ENCODE measurements at places on chromosomes 4 and X. TPM values are rescaled to one million over a fixed set of nuclear protein-coding genes. Genes with fewer than 3 reads are reported as not detected.

CENPVL2 gene
- total RNA-seq, result not detected

SPIN4 gene
- total RNA-seq, result 5.4 TPM

ASB9 gene
- 21.2 TPM for total RNA-seq

PGK1 gene
- total RNA-seq, result 563 TPM

AIFM1 gene
- 71.6 TPM for total RNA-seq

MAP7D2 gene
- 5.2 TPM for total RNA-seq

XAGE2 gene
- not detected for total RNA-seq

SULT1B1 gene
- total RNA-seq, result 0.05 TPM

MAOB gene
- 0.16 TPM for total RNA-seq

SPINK2 gene
- total RNA-seq, result not detected

GPC3 gene
- total RNA-seq, result not detected

SUPT20HL2 gene
- not detected for total RNA-seq

SMARCA1 gene
- total RNA-seq, result 41.1 TPM

ARHGAP10 gene
- 14.5 TPM for total RNA-seq

PPAT gene
- total RNA-seq, result 21.9 TPM

POU3F4 gene
- total RNA-seq, result not detected

SLC16A2 gene
- 24.3 TPM for total RNA-seq

ADH1C gene
- not detected for total RNA-seq

BMPR1B gene
- 5.0 TPM for total RNA-seq

PAGE4 gene
- total RNA-seq, result not detected

HELT gene
- not detected for total RNA-seq

CLDN34 gene
- not detected for total RNA-seq

DCUN1D4 gene
- 18.1 TPM for total RNA-seq
